IMR-90 (cell line): ENCODE measurements at places on chromosomes 5 and 9. TPM values are rescaled to one million over a fixed set of nuclear protein-coding genes. Genes with fewer than 3 reads are reported as not detected.
A peak's percentile ranks its signal among the peaks of the same experiment; 100 is the strongest.

DNA sequence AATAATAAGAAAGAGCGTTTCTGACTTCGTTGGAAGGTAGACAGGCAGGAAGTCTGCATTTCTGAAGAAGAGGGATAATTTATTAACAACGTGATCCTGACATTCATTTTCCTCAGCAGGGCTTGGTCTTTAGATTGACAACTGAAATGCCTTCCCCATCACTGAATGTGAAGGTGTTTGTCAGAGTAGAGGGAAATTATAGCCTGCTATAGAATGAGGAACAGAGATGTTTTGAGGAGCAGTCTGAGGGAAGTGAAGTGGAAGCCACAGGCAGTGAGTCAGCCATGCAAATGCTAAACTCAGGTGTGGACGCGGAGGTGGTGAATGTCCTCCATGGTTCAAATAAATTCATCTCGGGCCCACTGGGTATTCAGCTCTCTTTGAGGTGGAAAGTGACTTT is 30.5 kb downstream of the C7 start:
- H3K36me3 ChIP-seq: no peaks in the 10 kb centered on the region
- no peaks in the 10 kb centered on the region for H3K4me1 ChIP-seq
- no peak overlapping the region for H3K27ac ChIP-seq
- DNase-seq: no peak

DNA sequence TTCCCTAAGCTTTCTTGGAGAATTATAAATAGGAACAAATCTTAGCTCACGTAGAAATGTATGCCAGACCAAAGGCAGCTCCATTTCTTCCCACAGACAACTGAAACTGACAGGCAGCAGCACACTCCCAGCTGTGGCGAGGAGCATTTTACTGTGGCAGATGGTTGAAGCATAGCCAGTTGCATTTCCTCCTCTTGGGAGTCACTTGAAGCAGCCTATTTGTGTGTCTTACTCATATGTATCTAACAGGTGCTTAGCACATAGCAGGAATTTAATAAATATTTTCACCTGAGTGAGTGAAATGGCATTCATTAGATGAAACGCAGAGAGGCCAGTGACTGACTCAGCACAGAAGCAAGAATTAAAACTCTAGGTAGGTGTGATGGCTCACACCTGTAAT is 12.3 kb upstream of the MTMR12 start:
- H3K4me1 ChIP-seq: peaks cover 5% of the 10 kb centered on the region; the same call in 1 of the 2 replicates
- H3K4me3 ChIP-seq: no peak overlapping the region
- H3K27ac ChIP-seq: no peak overlapping the region
- H3K27me3 ChIP-seq: no peaks in the 10 kb centered on the region

GRCh38 chr9:14281876-14282275 is 32.1 kb downstream of the NFIB start:
- peaks cover 3% of the 10 kb centered on the region for H3K27me3 ChIP-seq
- H3K27ac ChIP-seq: no peak overlapping the region
- no peak for DNase-seq
- no peaks in the 10 kb centered on the region for H3K36me3 ChIP-seq
- peaks cover 5% of the 10 kb centered on the region for H3K4me1 ChIP-seq

DNA sequence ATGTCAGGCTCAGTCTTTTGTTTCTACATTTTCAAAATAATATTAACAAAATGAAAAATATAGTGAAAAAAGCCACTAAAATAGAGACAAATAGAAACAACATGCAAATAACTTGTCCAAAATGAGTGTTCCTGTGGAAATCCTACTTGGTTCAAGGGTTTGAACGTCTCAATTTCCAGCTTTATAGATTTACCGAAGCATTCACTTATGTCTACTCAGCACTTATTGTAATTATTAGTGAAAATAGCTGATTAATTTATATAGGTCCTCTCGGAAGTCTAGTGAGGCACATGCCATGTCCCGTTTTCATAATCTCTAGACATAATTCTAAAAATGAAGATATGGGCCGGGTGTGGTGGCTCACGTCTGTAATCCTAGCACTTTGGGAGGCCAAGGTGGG is 99.9 kb upstream of the NFIB start:
- H3K4me3 ChIP-seq: no peak overlapping the region
- H3K27ac ChIP-seq: no peak overlapping the region
- peaks cover 4% of the 10 kb centered on the region for H3K4me1 ChIP-seq
- DNase-seq: no peak
- H3K36me3 ChIP-seq: no peaks in the 10 kb centered on the region

- no peak overlapping the region for H3K4me3 ChIP-seq
- DNase-seq: peak; percentile 94
- H3K4me1 ChIP-seq: peaks cover 40% of the 10 kb centered on the region
- peak overlapping the region; percentile 12 for H3K27ac ChIP-seq
- peaks cover 21% of the 10 kb centered on the region for H3K36me3 ChIP-seq
Observed at GRCh38 chr9:134670042-134670525, 28.5 kb downstream of the COL5A1 start.

DNA sequence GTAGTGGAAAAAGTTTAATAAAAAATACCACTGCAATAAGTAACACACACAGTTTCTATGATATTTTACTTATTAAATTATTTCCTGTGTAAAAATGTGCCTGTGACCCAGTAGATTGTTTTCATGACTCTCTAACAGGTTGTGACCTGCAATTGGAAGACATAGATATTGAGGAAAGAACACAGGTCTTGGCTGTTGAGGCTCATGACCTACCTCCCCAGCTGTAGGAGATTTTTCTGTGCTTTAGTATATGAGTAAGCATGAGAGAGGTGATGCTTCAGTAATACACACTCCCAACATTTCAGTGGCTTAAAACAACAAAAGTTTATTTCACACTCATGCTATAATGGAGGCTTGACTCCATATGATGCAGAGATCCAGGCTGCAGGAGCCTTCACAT is 47.3 kb upstream of the TNC start:
- H3K27me3 ChIP-seq: no peaks in the 10 kb centered on the region
- H3K36me3 ChIP-seq: no peaks in the 10 kb centered on the region
- H3K4me3 ChIP-seq: no peak overlapping the region
- H3K27ac ChIP-seq: no peak overlapping the region

The NOXA1 gene
- total RNA-seq: not detected in 2 replicates

The GARIN3 gene
- total RNA-seq: not detected in 2 replicates
